ENCODE measurements at places on chromosomes 16 and 17.

GRCh38 chr16:80347002-80347401 is 193.8 kb upstream of the DYNLRB2 start:
- DNase-seq, result no peak

DNA sequence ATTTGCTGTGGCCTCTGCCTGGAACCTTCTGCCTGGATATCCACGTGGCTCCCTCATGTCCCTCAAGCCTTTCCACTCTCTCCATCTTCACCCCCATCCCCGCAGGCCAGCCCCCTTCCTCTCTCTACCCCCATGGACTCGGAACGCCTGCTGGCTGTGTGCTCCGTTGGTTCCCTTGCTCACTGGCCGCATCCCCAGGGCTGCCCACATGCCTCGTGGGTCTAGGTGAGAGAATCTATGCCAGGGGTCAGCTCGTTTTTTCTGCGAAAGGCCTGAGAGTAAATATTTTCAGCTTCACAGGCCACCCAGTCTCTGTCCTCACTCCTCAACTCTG is 12.0 kb downstream of the SLC5A10 start:
- no peak for DNase-seq

DNA sequence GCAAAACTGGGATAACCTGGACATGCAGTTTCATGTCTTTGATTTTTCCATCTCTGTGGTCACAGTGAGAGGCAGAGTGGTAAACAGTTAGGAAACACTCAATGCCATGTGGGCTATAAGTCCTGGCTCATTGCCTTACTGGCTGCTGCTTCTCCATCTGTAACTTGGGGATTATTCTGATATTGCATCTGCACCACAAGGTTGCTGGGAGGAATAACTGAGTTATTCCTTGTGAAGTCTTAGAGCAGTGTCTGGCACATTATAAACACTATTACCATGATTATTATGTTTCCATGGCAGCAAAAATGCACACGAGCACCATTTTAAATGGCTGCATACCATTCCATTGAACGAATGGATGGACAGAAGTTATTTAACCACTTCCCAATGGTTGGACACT is 111.7 kb upstream of the CDH5 start:
- DNase-seq, result no peak

GRCh38 chr17:4146641-4147040 is 3.6 kb downstream of the CYB5D2 start:
- no peak for DNase-seq
